Activated T-helper 1 cell treated with anti-CD3 and anti-CD28 coated beads, Interleukin-2, amount 50 U/mL, for 16 hours (primary cell): ENCODE measurements at places on chromosomes 2 and 18.

- DNase-seq, result no peak
Measured at GRCh38 chr18:8715599-8715998, 10.2 kb downstream of the MTCL1 start.

DNA sequence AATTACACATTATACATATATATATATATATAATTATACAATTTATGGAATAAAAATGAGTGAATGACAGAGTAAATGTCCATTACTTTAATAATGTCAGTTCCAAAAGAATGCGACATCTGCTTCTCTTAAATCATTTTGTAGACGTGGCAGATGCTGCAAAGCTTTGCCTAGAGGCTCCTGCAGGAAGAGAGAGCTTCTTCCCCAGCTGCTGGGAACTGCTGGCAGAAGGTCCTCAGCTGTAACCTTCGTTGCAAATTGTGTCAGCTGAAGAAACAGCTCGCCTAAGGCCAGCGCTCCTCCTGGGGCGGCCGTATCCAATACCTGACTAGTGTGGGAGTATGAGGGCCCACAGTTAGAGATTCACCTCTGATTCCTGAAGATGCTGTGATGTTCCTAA is 9.6 kb upstream of the THNSL2 start:
- no peak for DNase-seq

DNA sequence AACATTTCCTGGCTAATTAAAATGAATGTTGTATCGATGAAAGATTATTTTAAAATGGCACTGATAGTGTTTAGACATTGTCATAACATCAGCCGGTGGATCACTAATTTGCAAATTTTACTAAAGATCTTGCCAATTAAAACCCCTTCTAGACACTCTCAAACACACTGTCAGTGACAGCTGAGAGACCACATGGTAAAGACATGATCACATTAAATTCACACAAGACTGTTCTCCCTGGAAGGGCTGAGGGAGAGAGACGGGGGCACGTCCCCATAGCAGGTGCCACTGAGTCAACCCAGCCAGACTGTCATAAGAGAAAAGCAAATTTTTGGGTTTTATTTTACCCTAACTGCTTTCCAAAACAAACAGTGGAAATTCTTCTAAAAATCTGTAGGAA is 306.0 kb downstream of the TXNL1 start:
- no peak for DNase-seq

GRCh38 chr18:29594493-29594892 is 1417.6 kb upstream of the CDH2 start:
- DNase-seq, result no peak

GRCh38 chr2:193929131-193929530 is 1727.9 kb upstream of the SLC39A10 start:
- DNase-seq, result no peak

GRCh38 chr18:57431002-57431382 is 4.2 kb upstream of the ONECUT2 start:
- no peak for DNase-seq

DNA sequence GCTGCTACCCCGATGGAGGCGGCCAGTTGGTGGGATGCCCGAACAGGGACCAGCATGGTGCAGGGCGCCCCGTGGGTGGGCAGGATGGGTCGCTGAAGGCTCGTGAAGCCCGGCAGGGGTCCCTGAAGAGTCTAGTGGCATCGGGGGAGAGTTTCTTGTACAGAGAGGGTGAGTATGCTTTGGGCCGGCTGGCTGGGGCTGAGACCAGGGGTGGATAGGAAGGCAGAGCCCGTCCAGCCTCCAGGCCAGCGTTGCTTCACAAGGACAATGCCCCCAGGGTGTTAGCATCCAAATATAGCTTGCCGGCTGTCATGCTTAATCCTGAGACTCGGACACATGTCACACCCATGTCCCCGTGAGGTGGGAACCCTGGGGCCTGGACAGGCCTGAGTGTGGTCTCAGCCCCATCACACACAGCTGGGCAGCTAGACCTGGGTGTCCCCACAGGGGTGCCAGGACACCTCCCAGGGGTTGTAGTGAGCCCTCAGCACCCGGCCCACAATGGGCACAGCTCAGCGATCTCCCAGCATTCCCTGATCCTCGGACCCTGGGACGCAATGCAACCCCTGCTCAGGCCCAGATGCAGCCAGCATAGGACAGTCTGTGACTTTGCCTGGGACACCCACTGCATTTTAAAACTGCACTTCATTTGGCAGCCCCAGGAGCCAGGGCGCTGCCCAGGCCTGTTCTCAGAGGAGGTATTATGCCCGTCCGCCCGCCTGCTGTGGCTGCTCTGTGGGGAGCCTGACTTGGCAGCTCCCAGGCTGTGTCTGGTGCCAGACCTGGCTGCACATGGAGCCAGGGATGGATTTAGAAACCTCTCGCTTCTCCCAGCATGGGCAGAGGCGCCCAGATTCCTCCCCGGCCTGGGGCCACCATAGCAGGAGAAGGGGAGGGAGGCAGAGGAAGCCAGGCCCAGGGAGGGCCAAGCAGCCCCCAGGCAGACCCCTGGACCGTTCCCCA is 36.4 kb downstream of the RAMP1 start:
- no peak for DNase-seq

- DNase-seq, result no peak
Measured at GRCh38 chr18:75698861-75699260, 271.4 kb upstream of the SMIM21 start.

DNA sequence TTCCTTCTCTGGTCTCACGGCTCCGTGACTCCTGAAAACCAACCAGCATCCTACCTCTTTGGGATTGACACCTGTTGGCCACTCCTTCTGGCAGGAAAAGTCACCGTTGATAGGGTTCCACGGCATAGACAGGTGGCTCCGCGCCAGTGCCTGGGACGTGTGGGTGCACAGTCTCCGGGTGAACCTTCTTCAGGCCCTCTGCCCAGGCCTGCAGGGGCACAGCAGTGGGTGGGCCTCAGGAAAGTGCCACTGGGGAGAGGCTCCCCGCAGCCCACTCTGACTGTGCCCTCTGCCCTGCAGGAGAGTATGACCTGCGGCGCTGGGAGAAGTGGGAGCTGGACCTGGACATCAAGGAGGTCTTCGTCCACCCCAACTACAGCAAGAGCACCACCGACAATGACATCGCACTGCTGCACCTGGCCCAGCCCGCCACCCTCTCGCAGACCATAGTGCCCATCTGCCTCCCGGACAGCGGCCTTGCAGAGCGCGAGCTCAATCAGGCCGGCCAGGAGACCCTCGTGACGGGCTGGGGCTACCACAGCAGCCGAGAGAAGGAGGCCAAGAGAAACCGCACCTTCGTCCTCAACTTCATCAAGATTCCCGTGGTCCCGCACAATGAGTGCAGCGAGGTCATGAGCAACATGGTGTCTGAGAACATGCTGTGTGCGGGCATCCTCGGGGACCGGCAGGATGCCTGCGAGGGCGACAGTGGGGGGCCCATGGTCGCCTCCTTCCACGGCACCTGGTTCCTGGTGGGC is 10.0 kb downstream of the PROC start:
- no peak for DNase-seq

- no peak for DNase-seq
Measured at GRCh38 chr2:215084080-215084479, 54.3 kb downstream of the ABCA12 start.

DNA sequence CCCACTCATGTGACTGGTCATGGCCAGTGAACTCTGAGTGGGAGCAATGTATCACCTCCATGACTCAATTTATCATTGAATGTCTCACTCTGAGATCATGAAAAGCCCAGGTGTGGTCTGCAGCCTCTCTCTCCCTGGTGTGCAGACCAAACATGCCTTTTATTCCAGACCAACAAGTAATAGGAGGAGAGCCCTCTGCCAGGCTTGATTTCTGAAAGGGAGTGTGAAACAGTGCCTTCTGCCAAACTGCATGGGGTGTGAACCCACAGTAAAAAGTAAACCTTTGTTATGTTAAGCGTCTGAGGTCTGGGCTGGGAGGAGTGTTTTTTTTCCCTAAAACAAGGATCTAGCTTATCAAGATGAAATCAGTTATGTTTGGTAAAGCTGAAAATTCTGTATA is 601.2 kb downstream of the ADCYAP1 start:
- DNase-seq, result no peak

DNA sequence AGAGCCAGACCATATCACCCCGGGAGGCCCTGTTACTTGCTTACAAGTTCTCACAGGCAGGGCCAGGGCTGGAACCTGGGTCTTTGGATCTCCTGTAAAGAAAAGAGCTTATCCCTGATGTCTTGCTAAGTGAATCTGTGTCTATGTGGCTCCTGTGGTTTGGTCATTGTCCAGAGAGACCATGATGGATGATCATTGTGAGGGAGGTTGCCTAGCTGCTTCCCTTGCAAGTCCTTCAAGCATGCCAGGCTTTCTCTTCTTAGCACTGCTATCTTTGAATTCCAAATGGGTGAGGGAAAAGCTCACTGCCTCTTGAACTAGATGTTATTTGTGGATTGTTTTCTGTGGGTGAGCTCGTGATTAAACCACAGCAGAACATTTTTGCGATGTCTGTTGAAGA is 151.6 kb downstream of the FSHR start:
- DNase-seq, result no peak

DNA sequence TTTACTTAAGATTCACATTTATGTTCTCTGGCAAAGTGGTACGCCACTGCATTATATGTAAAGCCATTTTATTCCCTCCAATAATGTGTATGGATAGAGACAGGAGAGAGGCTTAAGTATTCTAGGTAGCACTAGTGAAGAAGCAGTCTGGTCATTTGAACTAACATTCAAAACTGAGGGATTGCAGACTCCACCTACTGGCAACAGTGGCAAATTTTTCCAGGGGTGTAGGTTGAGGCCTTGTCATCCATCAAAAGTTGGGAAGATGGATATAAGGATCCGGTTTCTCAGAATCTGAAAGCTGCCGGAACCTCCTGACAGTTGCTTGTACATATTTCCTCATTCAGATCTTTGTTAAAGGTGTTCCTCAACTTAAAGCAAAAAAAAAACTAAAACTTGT is 465.5 kb upstream of the FSHR start:
- DNase-seq, result no peak
